Activated CD8-positive, alpha-beta memory T cell treated with anti-CD3 and anti-CD28 coated beads, Interleukin-2, amount 50 U/mL, for 4 hours (primary cell): ENCODE measurements at places on chromosomes 4 and X.
A peak's percentile ranks its signal among the peaks of the same experiment; 100 is the strongest.

- no peak for DNase-seq
Observed at GRCh38 chr4:149781150-149781549, 34.5 kb downstream of the IQCM start.

DNA sequence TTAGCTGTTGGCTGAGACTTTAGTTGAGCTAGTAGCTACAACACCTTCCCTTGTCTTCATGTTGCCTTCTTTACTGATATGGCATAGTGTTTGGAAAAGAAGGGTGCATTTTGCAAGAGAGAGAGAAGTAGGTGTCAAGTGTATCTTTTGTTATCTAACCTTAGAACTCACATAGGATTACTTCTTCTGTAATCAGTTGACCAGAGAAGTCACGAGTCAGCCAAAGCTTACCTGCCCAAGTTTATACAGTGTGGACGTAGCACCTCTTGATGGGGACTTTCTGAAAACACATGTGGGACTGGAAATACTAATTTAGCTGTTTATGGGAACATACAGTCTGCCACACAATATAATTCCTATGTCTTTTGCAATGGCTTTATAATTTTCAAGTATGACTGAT is 56.0 kb downstream of the UGT8 start:
- DNase-seq, result no peak

DNA sequence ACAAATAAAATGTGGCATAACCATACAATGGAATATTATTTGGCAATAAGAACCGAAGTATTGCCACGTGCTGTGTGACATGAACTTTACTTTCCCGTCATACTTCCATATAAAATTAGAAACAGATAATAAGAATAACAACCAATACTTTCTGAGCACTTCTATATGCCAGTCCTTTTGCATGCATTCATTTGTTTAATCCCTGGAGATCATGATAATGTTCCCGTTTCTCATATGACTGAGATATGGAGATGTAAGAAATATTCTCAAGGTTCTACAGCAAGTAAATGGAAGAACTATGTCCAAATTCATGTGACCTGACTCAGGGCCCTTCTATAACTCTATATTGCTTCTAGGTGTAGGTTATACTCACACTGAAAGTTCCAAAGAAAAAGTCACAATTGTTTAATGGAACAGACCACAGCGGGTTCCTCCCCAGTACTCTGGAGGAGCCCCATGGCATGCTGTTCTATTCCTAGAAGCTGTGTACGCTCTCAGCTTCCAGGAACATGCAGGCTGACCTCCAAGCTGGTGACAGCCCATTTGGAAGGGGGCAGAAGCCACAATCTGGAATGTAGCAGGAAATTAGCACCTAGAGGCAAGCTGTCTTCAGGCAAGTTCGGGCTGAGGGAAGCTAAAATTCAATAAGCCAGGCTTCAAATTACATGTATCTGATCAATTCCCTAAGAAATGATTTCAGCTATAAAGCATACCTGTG is 31.5 kb downstream of the QDPR start:
- DNase-seq, result no peak

- DNase-seq, result no peak
Observed at GRCh38 chr4:7790023-7790422, 149.6 kb downstream of the AFAP1 start.

GRCh38 chrX:20060961-20061748 is 55.6 kb downstream of the MAP7D2 start:
- DNase-seq, result no peak

DNA sequence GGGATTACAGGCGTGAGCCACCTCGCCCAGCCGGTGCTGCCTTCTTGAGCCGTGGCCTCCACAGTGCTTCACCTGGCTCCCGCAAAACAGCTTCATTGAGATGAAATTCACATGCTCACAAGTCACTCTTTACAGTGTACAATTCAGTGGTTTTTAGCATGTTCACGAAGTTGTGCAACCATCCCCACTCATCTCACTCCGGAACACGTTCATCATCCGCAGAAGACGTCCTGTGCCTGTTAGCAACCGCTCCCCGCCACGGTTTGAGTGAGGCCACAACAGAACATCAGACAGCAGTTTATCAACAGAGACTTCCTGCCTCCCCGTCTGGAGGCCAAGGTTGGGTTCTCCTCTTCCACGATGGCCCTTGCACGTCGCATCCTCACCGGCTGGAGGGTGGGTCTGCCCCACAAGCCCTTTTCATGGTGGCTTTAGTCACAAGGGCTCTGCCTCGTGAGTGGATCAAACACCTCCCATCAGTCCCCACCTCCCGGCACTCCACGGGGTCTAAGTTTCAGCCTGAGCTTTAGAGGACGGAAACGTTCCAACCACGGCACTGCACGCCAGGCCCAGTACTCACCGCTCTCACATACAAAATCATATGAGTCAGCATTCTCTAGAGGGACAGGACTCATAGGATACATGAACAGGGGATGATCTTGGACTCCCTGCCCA is 29.6 kb upstream of the SPON2 start:
- peak; percentile 75 for DNase-seq

DNA sequence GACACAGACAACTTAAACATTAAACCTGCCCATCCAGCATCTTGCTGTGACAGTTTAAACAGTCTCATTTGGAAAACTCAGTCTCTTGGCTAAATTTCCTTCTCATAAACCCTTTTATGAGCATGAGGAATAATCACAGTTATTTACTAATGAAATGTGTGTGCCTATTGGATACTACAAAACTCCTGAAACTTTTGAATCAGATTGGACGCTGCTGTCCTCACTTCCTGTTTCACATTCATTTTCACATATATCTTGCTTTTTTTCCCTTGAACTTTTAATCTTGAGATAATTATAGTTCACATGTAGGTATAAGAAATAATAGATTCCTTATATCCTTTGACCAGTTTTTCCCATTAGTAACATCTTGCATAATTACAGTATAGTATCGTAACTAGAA is 111.7 kb downstream of the CDKL5 start:
- no peak for DNase-seq

- DNase-seq, result no peak
Observed at GRCh38 chr4:6128221-6128850, 72.0 kb downstream of the JAKMIP1 start.

DNA sequence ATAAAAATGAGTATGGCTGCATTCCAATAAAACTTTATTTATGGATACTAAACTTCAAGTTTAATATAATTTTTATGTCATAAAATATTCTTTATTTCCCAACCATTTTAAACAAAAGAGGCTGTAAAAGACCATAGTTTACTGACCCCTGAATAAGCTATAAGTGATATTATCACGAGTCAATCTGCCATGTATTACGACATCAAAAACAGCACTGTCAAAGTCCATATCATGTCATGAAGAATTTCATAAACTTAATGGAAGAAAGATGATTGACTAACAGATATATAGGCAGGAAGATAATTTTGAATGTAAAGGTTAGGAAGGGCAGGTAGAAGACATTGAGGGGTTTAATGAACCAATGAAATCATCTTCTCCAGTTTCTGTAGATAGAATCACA is 18.2 kb downstream of the TMEM156 start:
- DNase-seq, result no peak

DNA sequence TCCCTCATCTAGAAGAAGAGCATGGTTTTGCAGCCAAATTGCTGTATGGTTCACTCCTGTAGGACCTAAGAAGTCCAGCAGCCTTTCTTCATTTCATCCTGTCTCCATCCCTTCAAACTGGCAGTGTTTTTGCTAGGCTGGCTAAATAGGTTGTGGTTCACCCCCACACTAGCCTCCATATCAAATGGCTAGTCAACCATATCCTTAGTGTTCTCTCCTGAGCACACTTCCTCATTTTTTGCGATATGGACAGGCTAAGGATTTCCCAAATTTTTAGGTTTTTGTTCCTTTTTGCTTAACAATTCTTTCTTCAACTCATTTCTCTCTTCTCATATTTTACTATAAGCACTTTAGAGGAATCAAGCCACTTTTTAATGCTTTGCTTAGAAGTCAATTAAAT is 98.8 kb upstream of the NOCT start:
- DNase-seq, result no peak

DNA sequence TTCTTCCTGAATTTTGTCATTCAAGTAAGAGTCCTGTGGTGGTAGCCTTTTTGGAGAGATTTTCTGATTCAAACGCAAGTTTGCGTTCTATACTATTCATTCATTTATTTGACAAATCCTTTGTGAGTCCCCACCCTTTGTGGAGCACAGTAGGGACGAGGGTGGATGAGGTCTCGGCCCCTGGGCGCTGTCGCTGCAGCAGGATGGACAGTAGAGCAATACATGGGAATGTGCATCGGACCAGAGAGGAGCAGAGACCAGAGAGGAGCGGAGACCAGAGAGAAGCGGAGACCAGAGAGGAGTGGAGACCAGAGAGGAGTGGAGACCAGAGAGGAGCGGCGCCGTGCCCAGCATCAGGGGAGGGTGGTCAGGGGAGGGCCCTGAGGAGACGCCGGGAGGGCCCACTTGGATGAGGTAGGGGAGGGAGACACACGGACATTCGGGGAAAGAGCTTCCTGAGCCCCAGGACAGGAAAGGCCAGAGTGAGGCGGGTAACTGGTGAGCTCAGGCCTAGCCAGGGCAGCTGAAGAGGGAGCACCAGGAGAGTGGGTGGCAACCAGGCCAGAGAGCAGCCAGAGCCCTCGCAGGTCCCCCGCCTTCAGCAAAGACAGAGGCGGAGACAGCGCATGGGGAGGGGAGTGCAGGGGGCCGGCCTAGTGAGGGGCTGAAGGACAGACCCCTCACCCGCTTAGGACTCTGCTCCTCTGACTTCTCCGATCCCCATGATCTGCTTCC is 67.3 kb downstream of the NAT8L start:
- no peak for DNase-seq

- DNase-seq, result no peak
Observed at GRCh38 chr4:142549248-142549647, 296.9 kb downstream of the INPP4B start.

DNA sequence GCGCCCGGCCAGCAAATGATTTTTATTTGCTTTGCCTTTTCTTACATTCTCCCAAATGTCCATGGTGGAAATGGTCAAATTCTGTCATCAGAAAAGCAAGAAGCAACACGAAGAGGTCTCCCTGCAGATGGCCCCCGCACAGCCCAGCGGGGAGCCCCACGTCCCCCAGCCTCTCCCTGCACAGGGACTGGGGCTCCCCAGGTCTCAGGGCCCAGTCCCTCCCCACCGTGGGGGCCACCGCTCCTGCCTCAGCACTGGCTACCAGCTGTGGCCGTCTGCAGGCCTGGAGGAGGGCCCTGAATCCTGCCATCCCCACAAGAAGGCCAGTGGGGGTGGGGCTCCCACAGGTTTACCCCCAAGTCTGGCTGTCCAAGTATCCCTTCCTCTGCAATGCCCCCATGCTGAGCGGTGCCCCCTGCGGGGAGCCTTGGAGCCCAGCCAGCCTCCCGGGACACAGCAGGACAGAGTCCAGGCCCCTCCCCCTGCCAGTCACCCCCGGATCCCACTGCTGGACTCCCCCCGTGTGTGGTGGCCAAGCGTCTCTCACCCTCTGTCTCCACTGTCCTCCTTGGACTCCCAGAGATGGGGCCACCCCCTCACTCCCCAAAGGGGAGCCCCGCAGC is 38.2 kb upstream of the ADRA2C start:
- DNase-seq, result no peak

DNA sequence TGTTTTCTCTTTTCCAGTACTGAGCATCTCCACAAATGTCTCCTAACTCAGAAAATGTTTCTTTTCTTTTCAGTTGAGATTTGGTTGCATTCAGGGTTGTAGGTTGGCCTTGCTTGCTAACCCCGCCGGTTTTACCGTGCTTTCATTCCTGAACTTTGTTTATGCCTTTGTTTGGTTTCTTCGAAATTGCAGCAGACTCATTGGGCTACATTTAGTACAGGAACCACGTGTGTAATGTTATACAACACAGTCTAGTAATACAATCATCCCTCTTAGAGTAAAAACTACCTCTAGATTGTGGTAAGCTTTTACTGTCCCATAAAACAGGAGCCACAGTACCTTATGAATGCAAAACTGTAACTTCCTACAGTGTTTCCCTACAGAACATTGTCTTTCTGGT is 57.9 kb downstream of the CCKAR start:
- DNase-seq, result no peak
